MV-4-11 (cell line): ENCODE measurements at places on chromosomes 1 and 21.

DNA sequence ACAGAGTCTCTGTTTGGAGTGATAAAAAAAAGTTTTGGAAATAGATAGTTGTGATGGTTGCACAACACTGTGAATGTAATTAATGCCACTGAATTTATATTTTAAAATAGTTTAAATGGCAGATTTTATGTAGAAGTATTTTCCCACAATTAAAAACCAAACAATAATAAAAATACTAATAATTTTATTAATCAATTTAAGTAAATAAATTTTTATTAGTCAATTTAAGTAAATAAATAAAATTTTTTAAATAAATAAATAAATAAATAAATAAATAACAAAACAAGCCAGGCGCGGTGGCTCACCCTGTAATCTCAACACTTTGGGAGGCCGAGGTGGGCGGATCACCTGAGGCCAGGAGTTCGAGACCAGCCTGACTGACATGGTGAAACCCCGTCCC lies 4.9 kb upstream of the KDF1 start:
- DNase-seq: no peak

DNA sequence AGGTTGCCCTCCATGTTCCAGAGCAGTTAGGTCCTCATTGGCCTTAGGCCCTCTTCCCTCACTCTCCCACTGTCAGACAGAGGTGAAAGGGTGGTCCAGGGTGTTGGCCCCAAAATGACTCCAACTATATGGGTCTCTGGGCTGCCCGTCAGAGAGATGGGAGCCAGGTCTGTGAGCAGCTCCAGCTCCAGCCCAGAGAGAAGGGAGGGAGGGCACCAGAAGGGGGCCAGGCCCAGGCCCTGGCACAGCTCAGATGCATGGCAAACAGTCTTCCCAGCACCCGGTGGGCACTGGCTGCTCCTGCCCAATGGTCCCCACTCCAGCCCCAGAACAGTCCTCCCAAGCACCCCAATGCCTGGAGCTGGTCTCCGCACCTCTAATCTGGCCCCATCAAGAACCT lies 2.2 kb downstream of the BCAN start:
- no peak for DNase-seq

DNA sequence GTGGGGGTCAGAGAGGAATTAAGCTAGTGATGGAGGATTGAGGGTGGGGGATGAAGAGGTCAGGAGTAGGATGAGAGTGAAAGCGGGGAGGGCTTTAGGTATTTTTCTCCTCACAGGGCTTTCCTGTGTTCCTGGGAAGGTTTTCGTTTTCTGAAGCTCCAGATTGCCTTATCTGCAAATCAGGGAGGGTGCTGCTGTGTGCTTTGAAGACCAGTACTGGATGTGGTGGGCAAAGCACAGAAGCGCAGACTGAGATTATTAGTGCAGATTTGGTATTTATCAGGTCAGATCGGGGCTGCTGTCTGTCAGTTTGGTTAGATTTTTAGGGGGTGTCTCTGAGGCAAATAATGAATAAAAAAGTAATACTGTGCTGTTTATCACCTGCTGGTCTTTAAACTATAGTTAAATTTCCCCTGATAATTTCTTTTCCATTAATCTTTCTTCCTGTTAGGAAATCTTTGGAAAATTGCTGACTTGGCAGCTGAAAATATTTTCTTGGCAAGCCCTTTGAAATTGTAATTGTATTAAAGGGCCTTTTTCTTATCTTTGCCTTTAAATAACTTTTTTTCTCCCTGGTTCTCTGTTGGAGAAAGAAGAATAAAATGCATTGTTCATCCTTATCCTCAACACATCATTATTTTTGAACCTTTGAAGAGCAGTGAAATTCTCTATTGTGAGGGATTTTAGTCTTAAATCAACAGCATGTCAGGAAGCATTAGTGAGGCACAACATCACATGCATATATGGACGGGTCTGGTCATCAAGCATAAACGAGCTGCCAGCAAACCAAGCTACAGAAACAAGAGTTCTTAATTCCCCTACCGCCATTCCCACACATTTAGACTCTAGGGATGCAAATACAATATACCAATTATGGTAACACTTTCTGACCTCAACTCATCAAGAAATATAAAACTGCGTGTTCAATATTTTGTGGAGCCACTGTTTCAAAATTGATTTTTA lies 139.6 kb downstream of the S1PR1 start:
- DNase-seq: no peak

DNA sequence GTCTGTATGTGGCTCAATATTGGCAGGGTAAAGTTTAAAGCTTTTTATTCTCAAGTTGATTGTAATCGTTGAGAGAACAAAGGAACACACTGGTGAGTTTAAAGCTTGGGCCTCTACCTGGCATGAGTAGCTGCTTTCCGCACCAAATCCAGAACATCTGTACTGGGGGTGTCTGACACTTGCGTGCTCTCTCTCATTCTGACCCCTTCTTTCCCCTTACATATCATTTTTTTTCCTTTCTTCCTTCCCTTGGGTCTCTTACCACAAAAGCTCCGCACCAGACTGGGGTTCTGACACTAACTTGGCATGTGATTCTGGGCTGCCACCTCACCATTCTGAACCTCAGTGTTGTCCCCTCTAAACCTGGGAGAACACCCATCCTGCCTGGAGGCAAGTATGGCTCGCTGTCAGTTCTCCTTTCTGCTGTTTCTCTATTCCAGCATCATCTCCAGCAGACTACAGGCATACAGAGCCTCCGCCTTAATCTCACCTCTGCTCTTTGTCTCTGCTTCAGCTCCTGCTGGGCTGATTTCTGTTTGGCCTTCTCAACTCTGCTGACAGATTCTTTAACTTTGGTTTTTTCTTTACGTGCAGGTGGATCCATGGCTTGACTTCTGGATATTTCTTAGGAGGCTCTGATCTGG lies 859 bp upstream of the ERMAP start:
- no peak for DNase-seq

DNA sequence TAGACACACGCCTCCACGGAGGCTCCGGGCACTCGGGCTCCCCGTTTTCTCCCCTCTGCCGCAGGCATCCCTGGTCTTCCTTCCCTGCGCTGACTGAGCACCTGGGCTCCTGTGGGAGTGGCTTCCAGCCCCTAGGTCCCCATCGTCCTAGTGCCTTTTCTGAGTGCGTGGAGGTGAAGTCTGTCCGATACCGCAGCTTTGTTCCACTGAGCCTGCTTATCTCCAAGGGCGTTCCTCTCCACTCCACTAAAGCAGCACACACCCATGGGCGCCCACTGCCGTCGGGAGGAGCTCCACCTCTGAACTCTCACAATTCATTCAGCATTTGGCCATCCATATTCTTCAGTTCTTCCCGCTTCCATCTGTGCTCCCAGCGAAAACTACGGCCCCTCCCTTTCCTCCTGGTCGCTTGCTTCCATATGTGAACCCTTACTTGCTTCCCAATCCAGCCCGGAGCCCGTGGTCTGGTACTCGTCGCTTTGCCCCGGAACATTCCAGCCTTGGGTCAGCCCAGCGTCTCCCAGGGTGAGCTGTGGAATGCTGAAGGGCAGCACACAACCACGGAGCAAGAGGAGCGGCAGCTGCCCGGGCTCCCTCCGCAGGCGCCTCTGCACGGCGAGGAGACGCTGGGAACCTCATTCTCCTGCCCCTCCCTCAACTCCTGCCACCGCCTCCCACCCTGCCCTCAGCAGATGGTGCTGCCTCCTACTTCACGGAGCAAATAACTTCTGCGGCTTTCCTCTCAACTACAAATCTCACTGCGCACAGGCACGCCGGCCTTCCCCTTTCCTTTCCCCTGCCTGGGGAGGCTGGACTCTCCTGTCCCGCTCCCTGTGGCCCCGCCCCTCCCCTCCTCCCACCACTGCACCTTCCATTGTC lies 27.5 kb downstream of the ATP8B2 start:
- DNase-seq: peak; percentile 44

DNA sequence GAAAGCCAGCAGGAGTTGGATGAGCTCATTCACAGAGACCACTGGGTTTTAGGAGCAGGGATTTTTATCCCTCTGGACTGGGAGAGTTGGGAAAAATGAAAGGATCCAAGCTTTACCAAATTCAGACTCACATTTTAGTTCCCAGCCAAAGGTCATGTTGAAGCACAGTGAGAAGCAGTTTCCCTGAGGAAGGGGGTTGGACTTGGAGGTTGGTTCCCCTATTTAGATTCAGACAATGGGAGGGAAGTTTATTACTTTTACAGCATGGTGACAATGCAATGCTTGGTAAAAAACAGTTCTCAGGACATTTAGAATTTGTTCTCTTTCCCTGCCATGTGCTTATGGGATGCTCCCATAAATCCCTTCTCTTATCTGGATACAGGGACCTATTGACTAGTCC lies 57.3 kb upstream of the ZNF648 start:
- no peak for DNase-seq

- DNase-seq: no peak
Measured at GRCh38 chr1:44584167-44584566, 90.1 kb downstream of the TMEM53 start.

- no peak for DNase-seq
Measured at GRCh38 chr1:57162607-57163261, 196.9 kb upstream of the C8B start.

GRCh38 chr21:18369115-18369514 lies 34.5 kb downstream of the TMPRSS15 start:
- peak; percentile 28 for DNase-seq

DNA sequence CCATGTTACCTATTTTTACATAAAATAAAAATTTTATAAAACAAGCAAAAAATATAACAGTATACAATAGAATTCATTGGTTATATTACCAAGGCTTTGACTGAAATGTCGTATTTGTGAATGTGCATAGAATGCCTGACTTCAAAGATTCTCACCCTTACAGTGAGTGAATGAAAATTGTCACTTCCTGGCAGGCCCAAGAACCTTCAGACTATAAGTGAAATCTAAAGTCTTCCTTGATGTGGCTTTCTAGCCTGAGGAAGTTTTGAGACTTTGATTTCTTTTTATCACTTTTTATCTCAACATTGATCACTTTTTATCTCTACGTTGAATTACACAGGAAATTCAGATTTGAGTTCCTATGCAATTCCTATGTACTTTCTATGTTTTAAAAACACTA lies 104.7 kb upstream of the KIAA0040 start:
- DNase-seq: no peak

DNA sequence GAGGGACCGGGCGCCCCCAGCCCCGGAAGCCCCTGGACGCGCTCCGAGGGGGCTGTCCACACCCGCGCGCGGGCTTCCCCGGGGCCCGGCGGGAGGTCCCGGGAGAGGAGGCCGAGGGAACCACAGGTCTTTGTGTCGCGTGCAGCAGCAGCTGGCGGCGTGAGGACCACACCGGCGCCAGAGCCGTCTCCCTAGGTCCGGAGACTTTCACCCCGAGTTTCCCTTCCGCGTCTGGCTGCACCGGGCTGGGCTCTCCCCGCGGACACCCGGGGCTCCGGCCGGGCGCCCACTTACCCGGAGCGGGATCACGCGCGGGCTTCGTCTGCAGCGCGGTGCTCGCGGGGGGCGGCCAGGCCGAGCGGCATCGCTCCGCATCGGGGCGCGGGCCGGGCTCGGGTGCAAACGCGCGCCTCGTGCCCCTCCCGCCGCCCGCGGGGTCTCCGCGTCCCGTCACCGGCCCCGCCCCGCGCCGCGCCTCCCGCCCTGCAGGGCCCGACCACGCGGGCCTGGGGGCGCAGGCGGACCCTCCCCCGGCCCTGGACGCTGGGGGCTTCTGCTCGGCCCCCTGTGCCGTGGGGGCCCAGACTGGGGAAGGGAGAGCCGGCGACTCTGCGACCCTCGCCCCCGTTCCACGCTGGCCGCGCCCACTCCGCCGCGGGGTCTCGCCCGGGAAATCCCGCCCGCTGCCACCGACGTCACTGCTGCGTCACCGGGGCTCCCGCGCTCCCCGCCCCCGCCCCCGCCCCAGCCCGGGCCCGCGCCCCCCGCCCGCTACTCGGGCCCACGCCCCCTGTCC lies at the start of gene GNG4:
GNG4 (minus strand) TSS at position 417 of the 796 bp plus-strand sequence. CDS start 65,946 bp downstream, outside the sequence.
- no peak for DNase-seq

- no peak for DNase-seq
Measured at GRCh38 chr1:45769261-45769932, 18.9 kb upstream of the IPP start.

DNA sequence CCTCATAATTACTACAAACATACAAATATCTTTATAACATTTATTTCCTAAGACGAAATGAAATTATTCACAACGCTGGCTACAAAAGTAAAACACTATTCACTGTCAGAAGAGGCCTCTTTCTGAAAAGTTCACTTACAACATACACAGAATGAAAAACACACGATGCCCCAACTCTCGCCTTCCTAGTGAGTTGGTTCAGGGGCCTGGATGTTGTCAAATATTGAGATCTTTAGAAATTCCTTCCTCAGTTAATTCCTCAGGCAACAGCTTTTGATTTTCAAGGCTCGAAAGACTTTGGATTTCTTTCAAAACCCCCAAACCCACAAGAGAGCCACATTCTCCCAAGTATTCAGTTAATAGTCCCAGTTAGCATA lies 14.2 kb upstream of the KCNE1 start:
- no peak for DNase-seq

- no peak for DNase-seq
Measured at GRCh38 chr1:18632783-18633421, 2.3 kb downstream of the PAX7 start.

- no peak for DNase-seq
Measured at GRCh38 chr1:179231923-179232322, 2.4 kb upstream of the ABL2 start.

DNA sequence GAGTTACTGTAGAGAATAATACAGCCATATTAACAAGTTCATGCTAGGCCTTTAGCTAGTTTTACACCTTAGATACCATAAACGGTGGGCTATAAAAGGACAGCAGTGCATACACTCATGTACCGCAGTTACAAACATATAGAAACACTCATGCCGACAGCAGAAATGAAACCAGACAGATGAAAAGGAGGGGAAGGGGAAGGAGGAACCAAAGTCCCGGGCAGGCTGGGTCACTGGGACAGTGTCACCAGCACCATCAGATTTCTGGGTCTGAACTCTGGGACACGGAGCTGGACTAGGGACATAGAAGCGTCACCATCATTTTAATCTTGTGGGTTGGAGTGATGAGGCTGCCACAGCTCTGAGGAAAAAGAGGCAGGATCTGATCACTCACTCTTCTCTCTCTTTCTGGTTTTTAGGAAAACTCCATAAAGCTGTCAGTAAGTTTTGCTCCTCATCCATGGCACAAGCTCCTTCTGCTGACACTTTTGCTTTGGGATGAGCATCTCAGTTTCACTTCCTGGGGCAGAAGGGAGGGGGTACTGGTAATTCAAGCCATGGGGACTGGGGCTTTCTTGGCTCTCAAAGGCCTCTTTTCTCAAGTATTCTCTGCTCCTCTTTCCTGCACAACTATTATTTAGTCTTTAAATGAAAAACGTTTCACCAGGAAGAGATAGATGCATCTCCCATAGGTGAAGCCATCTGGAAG lies 7.8 kb upstream of the ZNF691 start:
- DNase-seq: peak; percentile 41

GRCh38 chr1:116424438-116424837 lies 51.4 kb downstream of the ATP1A1 start:
- no peak for DNase-seq

DNA sequence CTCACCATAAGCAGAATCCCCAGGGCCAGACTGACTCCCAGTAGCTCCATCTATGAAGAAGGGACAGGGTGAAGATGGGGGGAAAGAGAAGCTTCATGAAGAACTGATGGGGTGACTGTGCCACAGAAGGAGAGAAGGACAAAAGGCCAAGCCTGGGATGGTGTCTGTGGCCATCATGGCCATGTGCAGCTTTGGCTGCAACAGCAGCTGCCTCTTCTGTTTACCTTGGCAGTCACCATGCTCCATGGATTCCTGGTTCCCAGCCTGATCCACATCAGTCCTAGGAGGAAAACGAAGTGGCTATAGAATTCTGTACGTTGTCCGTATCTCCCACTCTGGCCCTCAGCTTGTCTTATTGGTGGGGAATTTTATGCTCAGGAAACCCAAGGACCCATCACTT lies 12.0 kb downstream of the SEMA6C start:
- DNase-seq: no peak
